HepG2 (cell line): ENCODE measurements at places on chromosomes 7 and 10. TPM values are rescaled to one million over a fixed set of nuclear protein-coding genes. Genes with fewer than 3 reads are reported as not detected.

- H3K36me3 ChIP-seq, result no peaks in the 10 kb centered on the region
- no peak for DNase-seq
- H3K27ac ChIP-seq, result no peak overlapping the region
- no peaks in the 10 kb centered on the region for H3K4me1 ChIP-seq
Measured at GRCh38 chr10:55813451-55814170, 547.4 kb downstream of the ZWINT start.

- H3K27ac ChIP-seq, result no peak overlapping the region
- H3K4me1 ChIP-seq, result no peaks in the 10 kb centered on the region
- DNase-seq, result no peak
Measured at GRCh38 chr10:74855027-74855426, 28.6 kb downstream of the KAT6B start.

DNA sequence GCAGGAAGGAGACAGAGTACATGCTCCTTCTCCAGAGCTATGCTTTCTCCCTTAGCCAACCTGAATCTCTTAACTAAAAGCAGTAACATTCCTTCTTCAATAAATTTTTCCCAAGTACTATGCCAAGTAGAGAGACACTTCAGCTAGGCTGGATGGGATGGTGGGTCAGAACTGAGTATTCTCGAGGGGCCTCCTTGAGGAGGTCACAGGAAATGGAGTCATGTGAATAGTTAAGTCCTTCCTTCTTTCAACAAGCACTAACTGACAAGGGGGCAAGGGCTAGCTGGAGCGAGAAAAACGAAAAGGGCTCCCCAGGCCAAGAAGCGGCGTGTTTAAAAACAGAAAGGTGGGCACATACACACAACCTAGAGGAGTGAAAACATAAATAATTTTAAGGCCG lies 5.5 kb downstream of the RSU1 start:
- no peak overlapping the region for H3K4me3 ChIP-seq
- H3K27ac ChIP-seq, result no peak overlapping the region
- no peaks in the 10 kb centered on the region for H3K36me3 ChIP-seq
- no peaks in the 10 kb centered on the region for H3K27me3 ChIP-seq

DNA sequence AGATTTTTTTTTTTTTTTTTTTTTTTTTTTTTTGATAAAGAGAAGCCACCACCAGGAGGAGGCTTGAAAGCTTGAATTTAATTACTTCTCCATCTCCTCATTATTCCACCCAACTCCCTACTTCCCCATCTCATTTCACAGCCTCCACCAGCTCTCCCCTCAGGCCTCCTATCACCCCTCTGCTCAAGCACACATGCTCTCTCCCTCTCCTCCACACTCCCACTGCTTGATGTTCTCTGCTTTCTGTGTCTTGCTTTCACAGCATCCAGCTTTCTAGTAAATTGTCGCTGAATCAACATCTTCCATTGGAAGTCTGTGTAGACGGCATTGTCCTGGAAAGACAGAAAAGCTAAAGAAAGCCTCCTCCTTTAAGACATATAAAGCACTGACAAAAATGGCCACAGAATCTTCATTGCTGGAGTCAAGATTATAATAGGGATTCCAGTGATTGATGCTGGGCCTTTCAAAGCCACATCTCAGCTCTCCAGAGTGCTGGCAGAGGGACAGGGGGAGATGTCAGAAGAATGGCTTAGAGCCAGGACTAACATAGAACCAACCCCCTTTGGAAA lies 58.3 kb downstream of the DOCK4 start:
- H3K4me3 ChIP-seq, result no peak overlapping the region
- DNase-seq, result no peak
- no peaks in the 10 kb centered on the region for H3K27me3 ChIP-seq
- H3K36me3 ChIP-seq, result no peaks in the 10 kb centered on the region

- H3K4me3 ChIP-seq, result no peak overlapping the region
- no peaks in the 10 kb centered on the region for H3K27me3 ChIP-seq
- no peak for DNase-seq
- no peak overlapping the region for H3K27ac ChIP-seq
- no peaks in the 10 kb centered on the region for H3K4me1 ChIP-seq
Measured at GRCh38 chr7:92969061-92969460, 132.7 kb upstream of the CDK6 start.

- no peaks in the 10 kb centered on the region for H3K27me3 ChIP-seq
- H3K4me3 ChIP-seq, result no peak overlapping the region
- H3K27ac ChIP-seq, result no peak overlapping the region
- DNase-seq, result peak; percentile 57
- H3K36me3 ChIP-seq, result no peaks in the 10 kb centered on the region
Measured at GRCh38 chr7:156650042-156650441, 9.5 kb downstream of the RNF32 start.

GRCh38 chr7:7516156-7516555 lies 19.5 kb downstream of the COL28A1 start:
- no peak overlapping the region for H3K4me3 ChIP-seq
- peak; percentile 27 for DNase-seq
- H3K27ac ChIP-seq, result no peak overlapping the region
- no peaks in the 10 kb centered on the region for H3K36me3 ChIP-seq

DNA sequence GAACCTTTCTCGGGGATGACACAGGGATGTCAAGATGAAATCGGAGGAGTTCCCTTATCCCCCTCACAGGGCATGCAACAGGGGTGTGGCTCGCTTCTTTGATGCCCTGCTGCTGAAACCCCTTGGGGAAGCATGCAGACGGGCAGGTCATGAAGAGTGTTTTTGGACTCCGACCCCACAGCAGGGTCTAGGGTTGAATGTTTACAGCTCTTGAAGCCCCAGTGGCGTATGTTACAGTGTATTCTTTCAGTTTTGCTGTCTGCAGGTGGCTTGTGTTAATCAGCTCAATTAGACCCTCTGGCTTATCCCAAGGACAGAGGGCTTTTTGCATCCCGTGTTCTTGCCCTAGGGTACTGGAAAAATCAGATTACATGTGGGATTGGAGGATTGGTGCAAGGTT lies 446.5 kb downstream of the LRMDA start:
- H3K27me3 ChIP-seq, result no peaks in the 10 kb centered on the region
- peaks cover 17% of the 10 kb centered on the region for H3K4me1 ChIP-seq
- H3K27ac ChIP-seq, result peak overlapping the region; percentile 15

DNA sequence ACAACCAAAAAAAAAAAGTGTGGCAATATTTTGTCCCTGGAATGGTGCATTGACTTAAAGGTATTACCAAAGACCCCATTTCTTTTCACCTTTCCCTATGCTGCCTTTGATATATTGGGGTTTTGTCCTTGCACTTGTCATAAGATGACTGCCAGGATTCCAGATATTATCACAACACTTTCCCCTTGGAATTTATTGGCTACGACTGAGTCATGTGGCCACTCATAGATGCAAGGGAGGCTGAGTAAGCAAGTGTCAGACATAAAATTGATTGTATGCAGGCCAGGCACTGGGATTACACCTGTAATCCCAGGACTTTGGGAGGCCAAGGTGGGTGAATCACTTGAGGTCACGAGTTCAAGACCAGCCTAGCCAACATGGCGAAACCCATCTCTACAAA lies 83.6 kb downstream of the PPP1R3C start:
- H3K4me1 ChIP-seq, result peaks cover 30% of the 10 kb centered on the region; the same call in 1 of the 2 replicates
- no peaks in the 10 kb centered on the region for H3K36me3 ChIP-seq
- no peak for DNase-seq
- no peak overlapping the region for H3K4me3 ChIP-seq
- H3K27me3 ChIP-seq, result no peaks in the 10 kb centered on the region; the same call in 1 of the 2 replicates

DNA sequence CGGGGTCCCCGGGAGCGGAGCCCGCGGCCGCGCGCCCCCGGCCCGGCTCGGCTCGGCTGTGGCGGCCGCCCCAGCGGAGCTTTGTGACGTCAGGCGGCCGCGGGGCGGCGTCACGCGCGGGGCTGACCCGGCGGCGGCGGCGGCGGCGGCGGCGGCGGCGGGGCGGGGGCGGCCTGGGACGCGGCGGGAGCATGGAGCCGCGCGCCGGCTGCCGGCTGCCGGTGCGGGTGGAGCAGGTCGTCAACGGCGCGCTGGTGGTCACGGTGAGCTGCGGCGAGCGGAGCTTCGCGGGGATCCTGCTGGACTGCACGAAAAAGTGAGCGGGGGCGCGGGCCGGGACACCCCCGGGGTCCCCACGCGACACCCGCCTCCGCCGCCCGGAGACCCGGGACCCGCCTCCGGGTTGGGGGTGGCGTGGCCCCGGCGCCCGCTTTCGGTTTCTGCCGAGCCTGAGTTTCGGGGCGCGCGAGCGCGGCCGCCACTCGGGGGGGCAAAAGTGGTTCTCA lies at the start of gene PWWP2B:
Gene PWWP2B (plus strand): TSS at position 165 of the 506 bp plus-strand sequence. CDS start 27 bp downstream, at position 192.
- H3K4me3 ChIP-seq, result peak within 1 kb of the TSS; percentile 68
- peaks cover 8% of the 10 kb centered on the region; the same call in 1 of the 2 replicates for H3K27me3 ChIP-seq
- peaks cover 35% of the 10 kb centered on the region for H3K4me1 ChIP-seq
- no peak for DNase-seq

- H3K27me3 ChIP-seq, result no peaks in the 10 kb centered on the region; the same call in 2 of the 3 replicates
- H3K4me1 ChIP-seq, result no peaks in the 10 kb centered on the region
- H3K4me3 ChIP-seq, result no peak overlapping the region
- H3K36me3 ChIP-seq, result no peaks in the 10 kb centered on the region
- DNase-seq, result no peak
- no peak overlapping the region for H3K27ac ChIP-seq
Measured at GRCh38 chr10:1938317-1938716, 201.0 kb upstream of the ADARB2 start.

The OR9A4 gene
- total RNA-seq, result not detected in 2 replicates

The FAM25C gene
- total RNA-seq, result not detected in 2 replicates

The TDRD1 gene
- not detected in 2 replicates for total RNA-seq

The DGKI gene
- 0.09 TPM in 1 of 2 replicates, not detected in the other for total RNA-seq

The OR9A2 gene
- not detected in 2 replicates for total RNA-seq

The HYAL4 gene
- not detected in 2 replicates for total RNA-seq

The GHRHR gene
- not detected in 2 replicates for total RNA-seq

The GPR146 gene
- 0.84 and 2.0 TPM in 2 replicates for total RNA-seq
